ENCODE measurements at places on chromosomes 13 and 19. TPM values are rescaled to one million over a fixed set of nuclear protein-coding genes. Genes with fewer than 3 reads are reported as not detected.

DNA sequence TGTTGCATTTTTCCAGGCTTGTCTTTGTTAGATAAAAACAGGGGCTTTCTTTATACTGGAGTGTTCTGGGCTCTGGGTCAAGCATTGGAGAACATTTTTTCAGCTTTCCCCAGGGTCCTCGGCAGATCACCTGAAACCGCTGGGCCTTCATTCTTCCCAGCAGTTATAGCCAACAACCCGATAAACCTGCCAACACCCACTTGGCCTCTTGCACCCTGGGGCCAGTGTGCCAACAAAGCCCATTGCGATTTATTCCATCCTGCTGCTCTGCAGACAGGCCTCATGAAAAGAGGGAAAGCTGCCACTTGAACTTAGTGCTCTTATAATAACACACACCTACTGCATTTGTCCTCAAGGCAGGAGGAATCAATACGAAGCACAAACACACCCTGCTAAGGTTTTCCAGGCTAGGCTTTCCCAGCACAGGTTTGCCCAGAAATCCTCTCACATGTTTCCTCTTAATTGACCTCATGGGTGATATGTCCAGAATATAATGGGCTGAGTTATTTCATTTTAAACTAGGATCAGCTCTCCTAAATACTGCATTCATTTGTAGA lies 669.3 kb downstream of the LIG4 start:
- no peaks in the 10 kb centered on the region for H3K4me1 ChIP-seq
- no peak overlapping the region for H3K27ac ChIP-seq
- no peaks in the 10 kb centered on the region for H3K27me3 ChIP-seq
- no peak for DNase-seq
- H3K4me3 ChIP-seq, result no peak overlapping the region

GRCh38 chr19:51123802-51124201 lies 904 bp upstream of the SIGLEC9 start:
- no peaks in the 10 kb centered on the region for H3K36me3 ChIP-seq
- H3K4me3 ChIP-seq, result no peak overlapping the region
- H3K27me3 ChIP-seq, result no peaks in the 10 kb centered on the region
- no peak for DNase-seq
- H3K4me1 ChIP-seq, result no peaks in the 10 kb centered on the region
- H3K27ac ChIP-seq, result no peak overlapping the region

- no peaks in the 10 kb centered on the region for H3K36me3 ChIP-seq
- no peaks in the 10 kb centered on the region for H3K27me3 ChIP-seq
- H3K4me3 ChIP-seq, result no peak overlapping the region
- H3K27ac ChIP-seq, result no peak overlapping the region
Observed at GRCh38 chr13:44908266-44908665, 81.0 kb downstream of the NUFIP1 start.

DNA sequence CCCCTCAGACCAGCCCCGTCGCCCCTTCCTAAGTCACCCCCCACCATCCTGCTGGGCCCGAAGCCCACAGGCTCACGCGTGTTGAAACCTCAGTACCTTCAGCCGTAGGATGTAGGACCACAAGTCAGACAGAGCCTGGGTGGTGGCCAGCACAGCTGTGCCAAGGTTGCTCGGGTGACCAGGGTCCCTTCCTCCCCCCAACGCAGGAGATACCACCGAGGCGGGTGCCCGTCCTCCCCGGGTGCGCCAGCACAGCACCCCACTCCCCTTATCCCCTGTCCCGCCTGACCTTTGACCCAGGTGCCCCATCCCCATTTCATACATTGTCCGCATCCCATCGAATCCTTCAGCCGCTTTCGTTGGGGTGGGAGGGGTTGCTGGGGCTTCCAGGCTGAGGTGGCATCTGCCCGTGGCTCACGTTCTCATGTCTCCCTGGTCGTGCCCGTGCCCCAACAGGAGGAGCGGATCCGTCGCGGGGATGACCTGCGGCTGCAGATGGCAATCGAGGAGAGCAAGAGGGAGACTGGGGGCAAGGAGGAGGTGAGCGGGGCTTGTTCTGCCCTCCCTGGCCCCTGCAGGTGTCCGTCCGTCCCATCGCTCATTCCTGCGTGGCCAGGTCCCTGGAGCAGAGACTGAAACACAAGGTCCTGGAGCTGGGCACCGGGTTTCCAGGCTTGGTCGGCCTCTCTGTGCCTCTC lies 14.5 kb downstream of the EPN1 start:
- no peak for DNase-seq
- H3K4me1 ChIP-seq, result peaks cover 3% of the 10 kb centered on the region
- H3K36me3 ChIP-seq, result peaks cover 5% of the 10 kb centered on the region
- no peaks in the 10 kb centered on the region for H3K27me3 ChIP-seq
- H3K4me3 ChIP-seq, result no peak overlapping the region

DNA sequence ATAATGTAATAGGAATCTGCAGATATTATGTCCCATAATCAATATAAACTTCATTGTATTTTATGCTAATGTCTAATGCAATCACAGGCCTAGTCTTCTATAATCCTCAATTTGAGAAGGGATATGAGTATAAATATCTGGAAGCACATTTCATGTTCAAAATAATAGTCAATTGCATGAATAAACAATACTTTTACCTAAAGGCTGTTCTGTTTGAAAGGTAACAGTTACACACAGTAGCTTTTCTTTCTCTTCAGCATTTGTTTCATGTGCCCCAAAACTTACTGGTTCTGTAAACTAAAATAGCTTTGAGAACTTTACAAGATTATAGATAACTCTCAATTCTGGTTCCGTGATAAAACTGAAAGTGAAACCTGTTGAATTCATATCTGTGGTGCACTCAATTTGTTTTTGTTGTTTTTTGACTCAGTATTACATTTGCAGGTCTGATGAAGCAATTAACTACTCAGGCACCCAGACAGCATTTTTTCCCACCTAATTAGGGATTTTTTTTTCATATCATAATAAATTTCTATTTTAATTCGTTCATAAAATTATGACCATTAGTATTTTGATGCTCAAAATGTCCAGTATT lies 1193.8 kb downstream of the SLITRK1 start:
- no peaks in the 10 kb centered on the region for H3K27me3 ChIP-seq
- peak overlapping the region; percentile 23 for H3K27ac ChIP-seq
- H3K4me1 ChIP-seq, result no peaks in the 10 kb centered on the region
- H3K36me3 ChIP-seq, result no peaks in the 10 kb centered on the region

GRCh38 chr13:52850072-52850395 lies 1.6 kb upstream of the PCDH8 start:
- H3K27me3 ChIP-seq, result peaks cover 6% of the 10 kb centered on the region
- H3K4me3 ChIP-seq, result no peak overlapping the region
- H3K36me3 ChIP-seq, result no peaks in the 10 kb centered on the region
- no peak overlapping the region for H3K27ac ChIP-seq
- H3K4me1 ChIP-seq, result no peaks in the 10 kb centered on the region
- DNase-seq, result no peak

GRCh38 chr19:52716522-52716921 lies 18.3 kb downstream of the ZNF611 start:
- no peak overlapping the region for H3K4me3 ChIP-seq
- no peaks in the 10 kb centered on the region for H3K36me3 ChIP-seq
- H3K27ac ChIP-seq, result no peak overlapping the region
- H3K4me1 ChIP-seq, result no peaks in the 10 kb centered on the region
- DNase-seq, result no peak

DNA sequence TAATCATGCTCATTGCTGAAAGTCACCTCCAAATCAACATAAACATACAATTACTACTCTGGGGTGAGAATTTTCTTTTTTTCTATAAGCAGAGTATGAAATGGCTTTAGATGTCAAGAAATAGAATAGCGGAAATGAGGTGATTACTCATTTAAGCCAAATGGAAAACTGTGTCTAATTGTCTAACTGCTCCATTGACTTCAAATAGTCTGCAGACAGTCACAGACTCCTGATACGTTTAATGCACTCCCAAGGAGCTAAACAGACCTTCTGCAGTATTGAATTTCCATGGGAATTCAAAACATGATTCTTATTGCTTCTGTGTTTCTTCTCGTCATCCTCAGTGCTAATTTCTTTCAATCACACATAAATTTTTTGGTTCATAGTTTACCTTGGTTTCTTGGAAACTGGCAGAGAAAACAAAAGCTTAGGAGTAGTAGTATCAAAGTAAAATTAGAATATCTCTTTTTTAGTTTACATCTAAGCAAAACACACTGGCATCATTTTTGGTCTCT lies 865.2 kb upstream of the SLC10A2 start:
- no peaks in the 10 kb centered on the region for H3K4me1 ChIP-seq
- H3K4me3 ChIP-seq, result no peak overlapping the region
- H3K36me3 ChIP-seq, result no peaks in the 10 kb centered on the region
- no peak for DNase-seq

DNA sequence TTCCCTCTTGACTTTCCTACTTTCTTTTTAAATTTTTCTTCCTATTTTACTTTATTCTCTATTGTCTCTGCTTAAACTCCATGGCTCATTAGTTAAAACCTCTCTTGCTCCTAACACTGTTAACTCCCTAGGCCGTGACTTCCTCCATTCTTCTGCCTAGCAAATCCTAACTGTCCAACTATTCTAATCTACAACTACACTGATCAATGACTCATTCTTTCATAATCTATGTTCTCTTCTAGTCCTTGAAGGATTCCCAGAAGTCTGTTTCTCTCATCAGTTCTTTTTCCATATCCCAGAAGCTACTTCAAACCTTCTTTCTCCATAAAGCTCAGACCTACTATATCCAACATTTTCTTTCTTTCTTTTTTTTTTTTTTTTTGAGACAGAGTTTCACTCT lies 66.9 kb downstream of the MICU2 start:
- H3K36me3 ChIP-seq, result no peaks in the 10 kb centered on the region
- no peaks in the 10 kb centered on the region for H3K4me1 ChIP-seq
- DNase-seq, result no peak
- no peak overlapping the region for H3K27ac ChIP-seq
- H3K27me3 ChIP-seq, result no peaks in the 10 kb centered on the region
- no peak overlapping the region for H3K4me3 ChIP-seq

DNA sequence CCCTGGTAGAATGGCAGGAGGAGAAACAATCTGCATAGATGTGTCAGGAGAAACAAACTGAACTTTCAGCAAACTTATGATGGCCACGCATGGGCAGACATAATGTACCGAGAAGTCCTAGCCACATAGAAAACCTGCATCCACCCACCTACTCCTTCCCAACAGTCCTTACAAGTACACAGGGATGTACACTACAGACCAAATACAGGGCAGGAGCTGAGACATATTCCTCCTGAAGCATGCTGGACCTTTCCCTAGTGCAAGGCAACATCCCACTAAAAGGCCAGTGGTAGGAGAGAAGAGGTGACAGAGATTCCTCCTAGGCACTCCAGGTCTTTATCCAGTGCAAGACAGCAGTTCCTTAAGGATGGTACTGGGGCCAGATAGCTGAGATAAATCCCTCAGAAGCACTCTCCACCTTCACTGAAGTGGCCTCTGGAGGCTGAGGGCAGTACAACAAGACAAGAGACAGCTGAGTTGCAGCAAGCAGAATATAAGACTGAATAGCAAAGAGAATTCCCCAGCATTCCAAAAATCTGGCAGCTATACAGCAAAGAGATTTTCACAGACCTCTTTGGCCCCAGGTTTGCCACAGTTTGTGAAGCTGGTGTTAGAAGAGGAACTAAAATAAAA lies 18.3 kb downstream of the VWA8 start:
- no peak for DNase-seq
- no peaks in the 10 kb centered on the region for H3K4me1 ChIP-seq
- H3K27ac ChIP-seq, result no peak overlapping the region
- no peaks in the 10 kb centered on the region for H3K27me3 ChIP-seq

DNA sequence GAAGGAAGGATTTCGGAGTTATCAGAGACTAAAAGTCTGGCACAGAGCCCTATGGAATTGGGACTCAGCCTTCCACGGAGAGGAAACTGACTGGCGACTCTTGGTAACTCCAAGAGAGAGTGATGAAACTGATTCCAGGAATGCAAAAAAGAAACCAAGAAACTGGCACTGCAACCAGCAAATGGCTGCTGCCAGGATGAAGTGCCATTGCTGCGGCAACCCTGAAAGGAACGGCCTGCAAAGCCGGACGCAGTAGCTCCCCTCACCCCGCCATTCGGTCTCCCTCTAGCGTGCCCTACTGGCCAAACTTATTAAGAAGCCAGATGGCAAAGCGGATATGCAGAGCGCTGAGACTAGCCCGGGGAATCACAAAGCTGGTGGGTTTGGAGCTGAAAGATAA lies 236.0 kb downstream of the PCDH9 start:
- H3K36me3 ChIP-seq, result no peaks in the 10 kb centered on the region
- H3K27ac ChIP-seq, result peak overlapping the region; percentile 59
- no peak for DNase-seq
- no peaks in the 10 kb centered on the region for H3K27me3 ChIP-seq
- peaks cover 5% of the 10 kb centered on the region for H3K4me1 ChIP-seq
- H3K4me3 ChIP-seq, result peak overlapping the region; percentile 74

DNA sequence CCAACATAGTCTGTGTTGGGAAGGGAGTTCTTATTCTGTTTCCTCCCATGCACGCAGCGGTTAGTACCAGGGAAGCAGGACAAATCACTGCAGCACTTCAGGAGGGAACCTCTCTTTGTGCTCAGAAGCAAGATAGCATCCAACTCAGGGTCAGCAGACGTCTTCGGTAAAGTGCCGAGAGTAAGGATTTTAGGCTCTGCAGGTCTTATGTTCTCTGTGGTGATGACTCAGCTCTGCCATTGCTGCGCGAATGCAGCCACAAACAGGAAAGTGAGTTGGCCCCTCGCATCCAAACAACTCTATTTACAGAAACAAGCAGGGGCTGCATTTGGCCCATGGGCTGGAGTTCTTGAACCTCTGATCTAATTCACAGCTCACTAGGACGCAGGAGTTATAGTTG lies 122.1 kb upstream of the SPATA13 start:
- H3K27ac ChIP-seq, result no peak overlapping the region
- no peak overlapping the region for H3K4me3 ChIP-seq
- H3K4me1 ChIP-seq, result no peaks in the 10 kb centered on the region

- H3K27ac ChIP-seq, result no peak overlapping the region
- H3K4me3 ChIP-seq, result no peak overlapping the region
- H3K36me3 ChIP-seq, result no peaks in the 10 kb centered on the region
Observed at GRCh38 chr13:22561581-22561980, 619.2 kb upstream of the SGCG start.

- DNase-seq, result no peak
- H3K27ac ChIP-seq, result no peak overlapping the region
- H3K27me3 ChIP-seq, result no peaks in the 10 kb centered on the region
- no peak overlapping the region for H3K4me3 ChIP-seq
- peaks cover 7% of the 10 kb centered on the region for H3K4me1 ChIP-seq
Observed at GRCh38 chr13:44583137-44583536, 7.0 kb upstream of the TSC22D1 start.

DNA sequence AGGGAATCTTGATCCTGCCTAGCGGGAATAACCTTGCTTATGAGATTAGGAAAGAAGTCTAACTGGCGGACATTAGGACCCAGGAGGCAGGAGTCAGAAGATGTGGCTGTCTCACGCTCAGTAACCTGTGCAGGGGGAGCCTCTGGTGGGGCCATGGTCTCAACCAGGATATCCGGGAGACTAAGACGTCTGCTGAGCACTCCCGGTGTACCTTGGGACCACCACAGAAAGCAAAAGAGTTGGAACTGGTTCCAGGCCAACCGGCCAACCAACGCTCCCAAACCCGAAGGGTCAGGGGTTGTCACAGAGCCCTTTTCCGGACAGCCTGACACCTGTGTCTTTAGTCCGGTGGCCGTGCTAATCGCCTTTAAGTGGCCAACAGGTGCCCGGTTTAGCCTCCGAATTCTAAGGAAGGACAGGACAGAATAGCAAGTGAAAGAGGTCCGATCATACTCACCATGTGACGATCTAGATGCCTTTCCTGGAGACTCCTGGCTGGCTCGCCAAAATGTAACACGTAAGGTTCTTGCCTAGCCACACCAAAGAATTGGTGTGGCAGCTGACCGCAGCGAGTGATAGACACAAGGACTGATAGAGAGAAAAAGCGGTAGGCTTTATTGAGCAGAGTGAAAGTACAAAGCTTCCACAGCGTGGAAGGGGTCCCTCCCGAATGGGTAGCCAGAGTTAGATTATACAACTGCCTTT lies 103.9 kb upstream of the DIAPH3 start:
- no peaks in the 10 kb centered on the region for H3K36me3 ChIP-seq
- no peak overlapping the region for H3K27ac ChIP-seq
- no peaks in the 10 kb centered on the region for H3K4me1 ChIP-seq
- DNase-seq, result no peak

Gene MAP4K1
- total RNA-seq, result 11.1 TPM

Gene TBXA2R
- 5.2 TPM for total RNA-seq

Gene SNRPA
- 104 TPM for total RNA-seq

Gene COX7A1
- total RNA-seq, result 0.33 TPM

Measured in Panc1 (cell line).